NCI-H187 treated with DMSO at 0.1 percent for 48 hours (cell line): ENCODE measurements at places on chromosomes 4 and X.
A peak's percentile ranks its signal among the peaks of the same experiment; 100 is the strongest.

- DNase-seq: no peak
These were observed 141.5 kb downstream of the CHM start for GRCh38 chrX:85905851-85906250.

- no peak for DNase-seq
These were observed 2.8 kb downstream of the SFRP2 start for GRCh38 chr4:153785910-153786721.

- no peak for DNase-seq
These were observed 14.6 kb upstream of the ATXN3L start for GRCh38 chrX:13334491-13334890.

GRCh38 chr4:1666391-1666790 lies 17.7 kb downstream of the FAM53A start:
- no peak for DNase-seq

GRCh38 chrX:13659063-13659462 lies 6.1 kb downstream of the TCEANC start:
- DNase-seq: no peak

- DNase-seq: no peak
These were observed 106.4 kb downstream of the SH3BGRL start for GRCh38 chrX:81308086-81308829.

DNA sequence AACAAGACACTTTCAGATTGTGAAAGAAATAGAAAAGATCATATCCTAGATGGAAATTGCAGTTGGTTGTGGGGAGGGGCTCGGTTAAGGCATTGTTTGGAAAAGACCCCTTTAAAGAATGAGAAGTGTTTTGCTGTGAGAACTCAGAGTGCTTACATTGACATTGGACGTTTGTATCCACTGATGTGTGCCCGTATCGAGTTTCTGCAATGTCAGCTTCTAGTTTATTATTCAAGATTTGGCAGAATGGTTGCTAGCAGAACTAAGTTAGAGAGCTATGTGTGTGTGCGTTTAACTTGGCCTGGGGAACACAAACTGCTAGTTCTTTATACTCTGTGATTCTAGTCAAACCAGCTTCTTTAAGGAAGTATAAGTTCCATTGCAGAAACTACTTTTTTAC lies 2702.5 kb downstream of the PCDH7 start:
- DNase-seq: no peak

- DNase-seq: no peak
These were observed 674 bp downstream of the GNPDA2 start for GRCh38 chr4:44725726-44726037.

GRCh38 chr4:15144249-15144966 lies 142.1 kb downstream of the CPEB2 start:
- no peak for DNase-seq

GRCh38 chr4:173766171-173766600 lies 236.2 kb upstream of the HAND2 start:
- no peak for DNase-seq

DNA sequence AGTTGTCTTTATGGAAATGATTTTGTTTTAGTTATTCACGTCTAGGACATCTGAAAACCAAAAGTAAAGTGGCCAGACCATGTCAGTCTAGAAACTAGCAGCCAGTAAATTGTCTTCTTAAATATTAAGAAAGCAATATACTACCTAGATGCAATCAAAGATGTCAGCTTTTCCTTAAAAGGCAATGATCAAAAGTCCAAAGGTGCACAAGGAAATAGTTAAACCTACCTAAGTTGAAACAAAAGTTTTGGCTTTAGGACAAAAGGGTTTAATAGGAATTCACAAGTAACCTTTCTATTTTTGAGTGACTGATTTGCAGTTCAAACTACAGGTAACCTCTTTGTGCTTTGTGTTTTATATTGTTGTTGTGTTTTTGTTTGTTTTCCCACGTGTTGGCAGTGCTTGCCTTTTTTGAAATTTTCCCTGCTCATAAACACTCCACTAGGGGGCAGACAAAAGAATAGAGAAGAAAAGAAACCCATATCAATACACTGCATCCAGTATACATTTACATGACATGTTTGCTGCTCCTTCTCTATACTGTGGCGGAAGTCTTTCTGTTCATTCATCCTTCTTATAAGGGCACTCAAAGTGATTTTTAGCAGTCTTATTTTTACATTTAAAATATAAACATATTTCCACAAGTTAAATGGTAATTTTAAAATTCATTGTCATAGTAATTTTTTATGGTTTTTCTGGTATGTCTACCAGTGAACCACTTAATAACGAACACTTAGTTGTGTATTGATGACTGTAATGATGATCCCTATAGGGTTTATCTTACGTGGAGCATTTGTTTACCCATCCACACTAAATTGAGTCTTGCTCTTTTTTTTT lies 62.7 kb downstream of the GAB1 start:
- DNase-seq: peak; percentile 14

- no peak for DNase-seq
These were observed 867 bp downstream of the TIFA start for GRCh38 chr4:112284662-112285411.

- DNase-seq: no peak
These were observed 178.6 kb downstream of the SLC7A11 start for GRCh38 chr4:138063581-138063980.
